ENCODE measurements at places on chromosomes 6 and 20.

DNA sequence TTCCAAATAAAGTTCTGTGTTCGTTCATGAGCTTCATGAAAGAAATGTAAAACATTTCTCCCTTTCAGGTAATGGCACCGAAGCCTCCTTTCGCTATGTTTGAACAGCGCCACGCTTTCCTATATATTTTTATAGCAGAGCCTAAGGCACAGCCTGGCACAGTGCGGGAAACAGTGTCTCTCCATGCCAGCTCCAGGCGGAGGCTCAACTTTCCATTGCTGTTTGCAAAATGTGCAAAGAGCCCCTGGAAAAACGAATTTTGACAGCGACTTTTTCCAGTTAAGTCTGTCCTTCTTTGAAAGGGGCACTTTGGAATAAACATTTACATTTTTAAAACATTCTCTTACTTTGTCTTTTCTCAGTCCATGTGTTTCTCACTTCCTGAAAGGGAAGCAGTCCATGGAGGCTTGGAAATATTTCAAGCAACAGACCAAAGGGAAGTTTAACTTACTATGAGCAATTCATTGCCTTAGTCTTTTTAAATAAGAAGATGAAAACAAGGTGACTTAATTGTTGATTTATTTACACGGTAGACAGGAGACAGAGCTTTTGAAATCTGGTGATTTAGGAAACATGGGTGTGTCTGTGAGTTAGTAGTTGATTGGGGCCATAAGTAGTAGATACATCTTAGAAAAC, 769 bp downstream of the CCN6 start:
- no peak for DNase-seq

GRCh38 chr6:10749734-10750133, 2.1 kb downstream of the TMEM14B start:
- no peak for DNase-seq

GRCh38 chr6:6470123-6470522, 118.4 kb upstream of the LY86 start:
- DNase-seq = no peak

GRCh38 chr20:57092112-57092899, 174.1 kb downstream of the BMP7 start:
- DNase-seq = no peak

DNA sequence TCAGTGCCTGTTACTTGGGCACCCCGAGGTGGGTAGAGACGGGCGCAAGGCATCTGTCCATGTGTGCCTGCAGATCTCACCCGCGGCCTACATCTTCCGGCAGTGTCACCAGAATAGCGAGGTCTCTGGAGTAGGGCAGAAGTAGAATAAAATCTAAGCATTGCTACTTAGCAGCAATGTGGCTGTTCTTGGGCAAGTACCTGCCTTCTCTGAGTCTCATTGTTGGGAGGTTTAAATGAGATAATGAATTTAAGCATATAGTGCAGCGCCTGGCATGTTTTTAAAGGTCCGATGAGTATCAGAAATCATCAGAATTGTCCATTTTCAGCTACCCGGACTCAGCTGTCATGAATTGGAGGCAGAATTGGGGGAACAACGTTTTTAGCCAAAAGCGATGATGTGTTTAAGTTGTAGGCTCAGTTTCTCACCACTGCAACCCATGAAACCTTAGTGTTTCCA, 800 bp downstream of the ABCC10 start:
- DNase-seq = no peak

DNA sequence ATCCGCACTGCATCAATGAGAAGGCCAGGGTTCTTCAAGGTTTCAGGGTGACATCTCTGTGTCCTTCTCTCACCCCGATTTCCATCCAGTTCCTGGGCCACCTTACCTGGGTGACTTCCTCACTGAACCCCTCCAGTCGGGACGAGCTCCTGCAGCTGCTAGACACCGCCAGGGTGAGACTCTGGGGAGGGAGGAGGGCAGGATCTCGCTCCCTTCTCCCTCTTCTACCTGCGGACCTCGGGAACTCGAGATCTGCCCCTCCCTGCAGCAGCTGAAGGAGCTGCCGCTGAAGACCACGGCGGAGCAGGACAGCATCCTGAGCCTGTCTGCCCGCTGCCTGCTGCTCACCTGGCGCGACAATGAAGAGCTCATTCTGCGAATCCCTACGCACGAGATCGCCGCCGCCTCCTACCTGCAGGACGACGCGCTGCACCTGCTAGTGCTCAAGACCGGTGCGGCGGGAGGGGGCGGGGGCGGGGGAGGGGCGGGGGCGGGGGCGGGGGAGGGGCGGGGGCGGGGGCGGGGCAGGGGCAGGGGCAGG, 7.5 kb downstream of the CCM2L start:
- DNase-seq = peak; percentile 89

DNA sequence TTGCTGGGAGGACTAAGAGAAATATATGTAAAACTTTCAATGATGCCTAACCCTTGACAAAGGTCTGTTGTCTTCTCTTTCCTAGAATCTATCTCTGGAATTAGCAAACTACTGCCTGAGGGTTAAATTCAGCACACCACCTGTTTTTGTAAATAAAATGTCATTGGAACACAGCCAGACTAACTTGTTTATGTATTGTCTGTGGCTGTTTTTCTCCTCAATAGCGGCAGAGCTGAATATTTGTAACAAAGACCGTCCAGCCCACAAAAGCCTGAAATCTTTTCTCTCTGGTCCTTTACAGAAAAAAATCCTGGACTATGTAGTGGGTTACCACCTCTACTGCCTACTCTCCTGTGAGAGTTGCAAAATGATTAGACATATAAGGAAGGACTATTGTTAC, 33.3 kb upstream of the SYNDIG1 start:
- no peak for DNase-seq

DNA sequence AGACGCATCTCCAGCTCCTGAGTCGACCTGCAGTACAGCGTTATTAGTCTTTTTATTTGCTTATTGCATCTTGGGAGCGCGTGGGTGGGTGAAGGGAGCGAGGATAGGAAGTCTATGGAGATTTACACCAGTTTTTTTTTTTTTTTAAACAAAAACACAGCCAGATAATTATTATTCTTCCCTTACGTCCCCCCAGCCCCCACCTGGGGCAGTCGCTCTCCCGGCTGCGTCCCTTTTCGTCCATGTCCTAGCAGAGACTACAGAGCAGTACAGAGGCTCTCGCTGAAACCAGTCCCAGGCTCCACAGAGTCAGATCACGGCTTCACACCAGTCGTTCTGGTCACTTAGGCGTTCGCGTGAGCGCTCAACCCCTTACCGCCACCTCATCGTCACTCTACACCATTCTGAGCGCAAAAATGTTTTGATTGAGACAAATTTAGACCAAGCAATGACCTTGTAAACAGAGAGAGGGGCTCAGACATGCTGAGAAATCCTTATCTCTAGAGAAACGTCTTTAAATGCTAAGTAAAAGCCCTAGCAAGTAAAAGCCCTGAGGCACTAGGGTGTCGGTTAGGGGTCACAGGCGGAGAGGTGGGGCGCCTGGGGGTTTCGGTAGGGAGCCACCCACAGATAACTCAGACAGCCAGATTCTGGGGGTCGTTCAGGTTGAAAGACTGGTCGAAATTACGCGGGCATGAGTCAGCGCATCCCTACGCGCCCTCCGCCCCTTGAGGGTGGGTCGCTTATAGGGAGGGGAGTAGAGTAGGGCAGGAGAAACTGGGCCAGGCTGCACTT, 975 bp upstream of the PPT2 start:
- DNase-seq = no peak

- no peak for DNase-seq
These were observed 14.0 kb upstream of the LOC128125822 start for GRCh38 chr6:63558278-63558677.

DNA sequence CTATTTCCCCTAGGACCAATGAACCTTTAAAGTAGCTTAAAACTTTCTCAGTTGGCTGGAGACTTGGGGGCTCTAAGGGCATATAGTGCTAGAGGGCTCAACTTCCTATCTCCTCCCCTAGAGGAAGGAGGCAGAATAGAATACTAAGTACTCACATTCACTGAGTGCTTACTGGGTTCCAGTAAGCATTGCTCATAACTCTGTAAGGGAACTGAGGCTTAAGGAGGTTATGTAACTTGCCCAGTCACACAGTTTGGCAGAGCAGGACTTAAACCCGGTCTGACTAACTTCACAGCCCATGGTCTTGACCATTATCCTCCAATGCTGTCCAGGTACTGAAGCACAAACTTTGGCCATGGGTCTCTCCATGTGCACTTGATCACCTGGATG, 12.5 kb downstream of the SESN1 start:
- no peak for DNase-seq

DNA sequence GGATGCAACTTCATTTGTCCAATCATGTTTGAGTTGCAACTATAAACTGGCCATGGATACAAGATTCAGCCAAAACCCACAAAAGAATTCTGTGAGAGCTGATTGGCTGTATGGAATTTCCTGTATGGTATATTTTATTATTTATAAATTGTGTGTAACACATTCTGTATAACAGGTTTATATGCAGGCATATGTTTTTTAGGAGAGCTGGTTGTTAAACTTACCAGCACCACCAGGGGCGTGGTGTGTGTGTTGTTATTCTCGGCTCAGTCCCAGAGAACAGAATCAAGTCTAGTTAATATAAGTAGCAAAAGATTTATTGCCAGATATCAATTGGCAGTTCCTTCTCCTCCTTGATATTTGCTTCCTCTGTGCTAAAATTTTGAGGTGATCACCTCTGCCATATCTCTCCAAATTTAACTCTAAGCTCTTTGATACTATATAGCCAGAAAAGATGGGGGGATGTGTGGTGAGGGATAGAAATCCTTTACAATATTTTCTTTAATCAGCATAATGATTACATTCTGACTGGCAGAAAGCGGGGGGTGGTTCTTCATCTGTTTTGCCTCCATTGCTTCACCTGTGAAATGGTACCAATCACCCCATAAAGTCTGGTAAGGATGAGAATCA, 22.9 kb downstream of the CNBD2 start:
- no peak for DNase-seq

- DNase-seq = no peak
These were observed 113.0 kb downstream of the MTFR2 start for GRCh38 chr6:136137008-136137692.

GRCh38 chr6:118400098-118400497, 148.0 kb upstream of the PLN start:
- DNase-seq = no peak

DNA sequence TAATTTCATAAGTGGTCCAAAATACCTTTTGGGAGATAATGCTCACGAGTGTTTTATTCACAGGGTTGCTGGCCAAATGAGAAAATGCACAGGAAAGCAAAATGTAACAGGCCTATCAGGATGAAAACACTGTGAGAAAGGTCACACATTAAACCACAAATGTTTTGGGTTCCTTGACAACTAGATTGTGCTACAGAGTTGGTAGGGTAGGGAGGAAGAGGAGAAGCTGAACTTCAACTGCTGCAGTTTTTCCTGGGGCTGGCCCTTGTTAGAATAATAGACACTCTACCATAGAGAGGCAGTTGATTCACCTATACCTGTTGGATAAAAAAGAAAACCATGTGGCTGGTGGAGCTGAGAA, 28.1 kb upstream of the PAQR8 start:
- DNase-seq = no peak

DNA sequence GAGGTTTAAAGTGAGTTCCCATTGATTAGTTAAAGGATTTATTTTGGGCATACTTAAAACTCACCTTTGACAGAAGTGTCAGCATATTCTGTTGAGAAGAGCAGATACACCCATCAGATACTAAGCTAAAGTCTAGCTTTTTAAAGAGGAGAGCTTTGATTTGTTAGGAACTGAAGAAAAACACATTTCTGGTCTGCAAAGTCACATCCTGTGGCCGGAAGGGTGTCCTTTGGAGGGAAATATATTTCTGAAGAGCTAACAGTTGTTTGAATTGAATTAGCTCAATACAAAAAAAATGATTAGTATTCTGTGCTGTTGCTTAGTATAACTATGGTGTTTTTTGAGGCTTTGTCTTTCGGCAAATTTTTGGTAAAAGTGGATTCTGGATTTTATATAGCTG, 302.7 kb downstream of the RFPL4B start:
- DNase-seq = no peak

- no peak for DNase-seq
These were observed 15.4 kb downstream of the RPS6KA2 start for GRCh38 chr6:166611631-166612030.

- no peak for DNase-seq
These were observed 451.2 kb upstream of the JAG1 start for GRCh38 chr20:11124849-11125505.

DNA sequence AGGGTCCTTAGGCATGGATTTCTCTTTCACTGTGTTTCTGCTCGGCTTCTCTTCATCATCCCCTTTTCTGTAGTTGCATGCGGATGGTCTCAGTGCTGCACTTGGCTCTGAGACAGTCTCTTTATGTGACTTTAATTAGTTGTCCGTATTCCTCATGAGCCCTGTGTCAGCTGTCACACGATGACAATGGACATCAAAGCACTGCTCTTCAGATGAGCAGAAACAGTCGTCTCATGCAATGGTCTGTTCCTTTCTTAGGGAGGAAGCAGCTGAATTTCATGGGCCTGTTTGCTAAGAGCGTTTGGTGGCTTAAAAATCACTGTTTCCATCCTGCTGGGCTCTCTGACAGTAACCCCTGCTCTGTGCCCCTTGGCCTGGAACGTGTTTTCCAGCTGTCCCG, 64.9 kb downstream of the SYTL3 start:
- DNase-seq = no peak

- DNase-seq = no peak
These were observed 82.8 kb downstream of the ATRN start for GRCh38 chr20:3553663-3554062.

DNA sequence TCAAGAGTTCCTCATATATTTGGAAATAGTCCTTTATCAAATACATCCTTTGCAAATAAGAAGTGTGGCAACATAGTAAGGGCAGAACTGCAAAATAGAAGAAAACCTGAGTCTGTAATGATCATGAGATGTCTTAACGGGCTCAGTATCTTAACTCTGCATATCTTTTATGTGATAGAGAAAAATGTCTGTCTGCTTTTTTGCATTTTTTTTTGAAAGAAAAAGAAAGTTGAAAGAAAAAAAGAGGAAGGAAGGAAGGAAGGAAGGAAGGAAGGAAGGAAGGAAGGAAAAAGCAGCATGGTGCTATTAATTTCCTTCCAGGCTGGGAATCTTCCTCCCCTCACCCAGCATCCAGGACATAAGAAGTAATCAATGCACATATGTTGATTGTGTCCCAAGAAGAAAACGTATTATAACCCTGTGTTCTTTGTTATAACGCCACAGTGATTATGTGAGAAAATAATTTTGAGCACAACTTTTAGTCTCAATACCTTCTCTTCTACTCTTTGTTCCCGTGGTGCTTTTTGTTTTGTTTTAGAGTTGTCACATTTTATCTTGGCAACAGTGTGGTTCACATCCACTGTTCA, 58.7 kb upstream of the PCSK2 start:
- DNase-seq = no peak

DNA sequence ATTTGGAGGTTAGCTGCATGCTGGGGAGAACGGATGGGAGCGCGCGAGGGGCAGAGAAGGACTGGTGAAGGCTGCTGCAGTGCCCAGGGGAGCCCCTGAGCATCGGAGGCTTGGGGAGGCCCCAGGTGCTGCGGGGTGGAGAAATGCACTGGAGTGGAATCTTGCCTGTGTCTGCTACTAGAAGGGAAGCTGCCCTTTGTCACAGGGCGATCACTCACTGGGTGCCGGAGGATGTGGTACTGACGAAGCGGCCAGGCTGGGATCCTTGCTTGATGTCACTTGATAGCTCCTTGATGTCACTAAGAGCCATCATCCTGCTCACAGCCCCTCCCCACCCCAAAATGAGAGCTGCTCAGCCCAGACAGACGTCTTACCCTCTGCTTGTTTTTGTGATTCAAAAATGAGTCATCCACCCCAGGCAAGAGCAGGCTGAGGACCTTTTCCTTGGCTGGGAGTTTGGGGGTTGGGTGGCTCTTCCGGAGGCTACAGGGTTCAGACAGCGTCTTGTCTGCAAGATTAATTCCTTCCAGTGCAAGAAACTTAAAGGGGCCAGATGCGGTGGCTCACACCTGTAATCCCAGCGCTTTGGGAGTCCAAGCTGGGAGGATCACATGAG, 62.6 kb upstream of the PMEPA1 start:
- peak; percentile 64 for DNase-seq

- no peak for DNase-seq
These were observed 30.3 kb downstream of the RIPOR2 start for GRCh38 chr6:24905483-24905882.
